ENCODE measurements at places on chromosomes 6 and 20. TPM values are rescaled to one million over a fixed set of nuclear protein-coding genes. Genes with fewer than 3 reads are reported as not detected.

Gene RGS17
- total RNA-seq = 2.9 TPM

GRCh38 chr6:136964398-136964797, 42.3 kb downstream of the SLC35D3 start:
- DNase-seq = no peak
- H3K27ac ChIP-seq = no peak overlapping the region
- no peak overlapping the region for H3K4me3 ChIP-seq
- H3K36me3 ChIP-seq = no peaks in the 10 kb centered on the region
- peaks cover 2% of the 10 kb centered on the region for H3K4me1 ChIP-seq
- peaks cover 6% of the 10 kb centered on the region for H3K27me3 ChIP-seq

GRCh38 chr6:81997090-81997926, 244.8 kb upstream of the TENT5A start:
- no peaks in the 10 kb centered on the region for H3K36me3 ChIP-seq
- peaks cover 52% of the 10 kb centered on the region for H3K4me1 ChIP-seq
- H3K4me3 ChIP-seq = peak overlapping the region; percentile 4
- no peaks in the 10 kb centered on the region for H3K27me3 ChIP-seq

DNA sequence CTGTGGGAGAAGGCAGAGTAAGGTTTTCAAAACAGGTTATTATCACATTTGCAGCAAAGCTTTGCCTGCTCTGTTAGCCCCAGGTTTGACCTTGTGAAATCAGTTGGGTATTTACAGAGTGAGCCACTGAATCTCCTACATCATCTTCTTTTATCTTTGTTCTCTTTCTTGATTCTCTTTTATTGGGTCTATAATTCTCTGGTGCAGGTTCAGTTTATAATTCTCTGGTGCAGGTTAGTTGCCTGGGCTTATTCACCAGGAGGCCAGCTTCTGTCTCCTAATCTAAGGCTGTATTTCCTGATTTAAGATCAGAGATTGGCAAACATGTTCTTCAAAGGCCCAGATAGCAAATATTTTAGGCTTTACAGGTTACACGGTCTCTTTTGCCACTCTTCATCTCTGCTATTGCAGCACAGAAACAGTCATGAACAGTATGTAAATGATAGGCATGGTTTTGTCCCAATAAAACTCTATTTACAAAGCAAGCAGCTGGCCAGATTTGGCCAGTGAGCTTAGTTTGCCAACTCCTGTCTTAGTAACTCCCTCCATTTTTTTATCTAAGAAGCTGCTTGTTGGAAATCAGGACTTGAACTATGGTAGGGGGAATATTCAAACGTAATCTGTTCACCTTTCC, 205.0 kb upstream of the RIMS1 start:
- H3K27me3 ChIP-seq = peaks cover 20% of the 10 kb centered on the region
- no peaks in the 10 kb centered on the region for H3K36me3 ChIP-seq
- H3K27ac ChIP-seq = no peak overlapping the region

GRCh38 chr6:27753668-27754407, 158.4 kb downstream of the OR2B2 start:
- H3K4me1 ChIP-seq = peaks cover 5% of the 10 kb centered on the region
- peak overlapping the region; percentile 63 for H3K27ac ChIP-seq
- H3K27me3 ChIP-seq = peaks cover 39% of the 10 kb centered on the region
- H3K4me3 ChIP-seq = peak overlapping the region; percentile 92
- H3K36me3 ChIP-seq = no peaks in the 10 kb centered on the region
- DNase-seq = no peak

DNA sequence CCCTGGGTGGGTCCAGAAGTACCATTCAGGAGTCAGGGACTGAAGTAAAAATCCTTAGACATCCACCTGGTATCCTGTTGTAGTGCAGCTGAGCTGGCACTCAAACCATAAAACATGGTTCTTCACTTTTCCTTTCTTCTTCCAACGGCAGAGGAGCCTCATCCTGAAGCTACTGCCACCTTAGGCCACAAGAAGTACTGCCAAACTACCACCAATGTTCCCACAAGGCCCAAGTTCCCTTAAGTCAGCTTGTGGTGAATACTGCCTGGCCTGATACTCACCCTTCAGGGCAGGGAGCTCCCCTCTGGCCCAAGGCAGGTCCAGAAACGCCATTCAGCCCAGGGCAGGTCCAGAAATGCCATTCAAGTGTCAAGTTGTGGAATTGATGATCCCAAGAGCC, 1053.4 kb upstream of the CITED2 start:
- DNase-seq = no peak
- peaks cover 18% of the 10 kb centered on the region for H3K4me1 ChIP-seq
- H3K36me3 ChIP-seq = peaks cover 8% of the 10 kb centered on the region
- H3K4me3 ChIP-seq = no peak overlapping the region
- no peak overlapping the region for H3K27ac ChIP-seq

DNA sequence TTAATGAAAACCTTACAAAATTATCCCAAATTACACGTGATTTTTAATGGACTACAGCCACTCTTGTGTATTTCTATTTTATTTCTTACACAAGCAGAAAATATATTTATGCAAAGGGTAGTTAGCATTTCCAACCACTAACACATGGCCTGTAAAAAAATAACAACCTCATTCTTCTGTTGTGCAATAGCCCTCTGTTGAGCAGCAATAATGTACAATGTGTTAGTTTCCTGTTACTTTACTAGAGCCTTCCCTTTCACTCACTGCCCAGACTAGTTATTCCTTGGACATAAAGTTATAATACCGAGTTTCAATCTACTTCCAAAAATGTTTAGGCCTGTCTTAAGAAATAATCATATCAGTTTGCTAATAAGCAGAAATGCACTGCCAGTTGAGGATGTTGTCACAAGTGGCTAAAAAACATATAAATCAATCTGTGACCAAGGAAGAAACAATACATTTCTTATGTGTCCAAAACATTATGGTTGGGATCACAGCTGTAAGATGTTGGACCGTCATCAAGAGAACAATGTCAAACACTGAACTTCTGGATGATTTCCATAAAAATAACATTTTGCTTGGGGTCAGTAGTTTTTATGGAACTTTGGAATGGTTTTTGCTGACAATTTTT, 73.6 kb upstream of the RNF146 start:
- no peak overlapping the region for H3K4me3 ChIP-seq
- H3K27ac ChIP-seq = no peak overlapping the region
- no peaks in the 10 kb centered on the region for H3K36me3 ChIP-seq
- DNase-seq = no peak

DNA sequence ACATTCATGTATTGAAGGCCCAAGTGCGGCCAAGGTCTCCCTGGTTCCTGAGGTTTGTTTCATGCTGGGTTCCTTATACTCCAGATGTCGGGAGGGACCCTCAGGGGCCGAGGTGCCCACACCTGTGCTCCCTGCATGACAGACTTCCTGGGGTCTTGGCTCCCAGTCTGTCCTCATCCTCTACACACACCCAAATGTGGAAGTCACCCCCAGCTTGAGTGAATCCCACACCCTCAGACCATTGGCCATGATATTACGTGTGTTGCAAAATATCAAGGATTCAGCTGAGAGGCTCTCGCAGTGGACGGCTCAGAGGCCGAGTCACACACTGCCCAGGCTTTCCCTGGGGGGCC, 82.2 kb upstream of the DUSP22 start:
- H3K4me1 ChIP-seq = no peaks in the 10 kb centered on the region
- H3K36me3 ChIP-seq = no peaks in the 10 kb centered on the region
- no peak overlapping the region for H3K4me3 ChIP-seq
- H3K27ac ChIP-seq = no peak overlapping the region

Gene NRSN1
- total RNA-seq = not detected

Gene GPX5
- total RNA-seq = not detected

DNA sequence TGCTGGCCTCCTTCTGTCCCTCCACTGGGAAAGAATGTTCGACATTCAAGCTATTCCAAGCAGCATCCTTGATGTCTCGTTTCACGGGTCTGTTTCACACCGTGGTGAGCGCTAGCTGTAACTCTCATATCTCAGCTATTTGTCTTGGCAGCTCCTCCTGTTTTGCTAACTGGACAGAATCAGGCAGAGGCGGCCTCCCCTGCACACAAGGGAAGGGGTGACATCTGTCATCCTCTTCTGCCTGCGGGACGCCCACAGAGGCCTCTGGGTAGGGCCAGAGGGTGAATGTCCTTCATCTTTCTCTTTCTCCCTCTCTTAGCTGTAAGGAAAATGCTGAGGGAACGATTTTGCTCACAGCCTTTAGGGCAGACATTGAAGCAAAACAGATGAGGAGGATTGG, 232.8 kb upstream of the GMDS start:
- H3K4me1 ChIP-seq = peaks cover 48% of the 10 kb centered on the region
- DNase-seq = no peak
- peak overlapping the region; percentile 7 for H3K4me3 ChIP-seq
- peak overlapping the region; percentile 88 for H3K27ac ChIP-seq
- H3K36me3 ChIP-seq = no peaks in the 10 kb centered on the region

- H3K27ac ChIP-seq = no peak overlapping the region
- H3K4me3 ChIP-seq = no peak overlapping the region
- H3K27me3 ChIP-seq = peaks cover 3% of the 10 kb centered on the region
- H3K36me3 ChIP-seq = no peaks in the 10 kb centered on the region
- H3K4me1 ChIP-seq = no peaks in the 10 kb centered on the region
These were observed 15.9 kb upstream of the ADGB start for GRCh38 chr6:146582857-146583256.

Gene SYNDIG1
- 0.94 TPM for total RNA-seq

DNA sequence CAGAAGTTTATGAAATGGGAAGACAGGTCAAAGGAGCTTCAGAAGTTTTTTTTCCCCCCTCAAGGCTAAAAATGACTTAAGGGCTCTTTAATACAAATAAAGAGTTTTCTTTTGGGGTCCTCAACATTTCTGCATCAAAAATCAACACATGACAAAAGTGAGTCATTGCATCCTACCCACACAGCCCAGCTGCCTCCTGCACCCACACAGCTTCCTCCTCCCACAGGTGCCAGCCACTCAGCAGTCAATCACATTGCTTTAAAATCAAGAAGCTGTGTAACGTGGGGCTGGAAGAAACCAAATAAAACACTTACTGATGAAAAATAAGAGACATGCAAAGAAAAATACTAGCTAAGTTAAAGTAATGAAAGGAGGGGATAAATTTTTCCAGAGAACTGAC, 68.5 kb downstream of the MAP3K5 start:
- no peaks in the 10 kb centered on the region for H3K27me3 ChIP-seq
- no peaks in the 10 kb centered on the region for H3K36me3 ChIP-seq
- peaks cover 2% of the 10 kb centered on the region for H3K4me1 ChIP-seq
- H3K27ac ChIP-seq = no peak overlapping the region
- no peak for DNase-seq

DNA sequence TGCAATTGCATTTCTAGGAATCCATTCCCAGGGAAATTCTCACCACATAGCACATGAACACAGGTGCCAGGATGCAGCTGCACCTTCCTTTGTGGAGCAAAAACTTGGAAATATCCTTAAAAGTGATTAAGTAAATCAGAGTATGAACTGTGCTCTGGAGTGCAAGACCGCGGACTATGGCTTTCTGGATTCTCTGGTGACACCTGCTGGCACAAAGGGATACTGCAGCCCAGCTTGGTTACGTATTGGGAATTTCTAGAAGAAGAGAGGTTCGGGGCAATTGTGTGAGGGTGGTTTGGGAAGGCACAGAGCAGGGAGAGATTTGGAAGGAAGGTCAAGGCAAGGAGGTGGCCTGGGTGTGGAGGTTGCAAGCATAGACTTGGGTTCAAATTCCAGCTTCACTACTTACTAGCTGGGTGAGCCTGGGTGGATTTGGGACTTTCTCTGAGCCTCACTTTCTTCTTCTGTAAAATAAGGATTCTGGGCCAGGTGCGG, 15.9 kb upstream of the PEDS1 start:
- no peak overlapping the region for H3K4me3 ChIP-seq
- H3K27ac ChIP-seq = peak overlapping the region; percentile 35
- H3K36me3 ChIP-seq = no peaks in the 10 kb centered on the region
- H3K4me1 ChIP-seq = peaks cover 49% of the 10 kb centered on the region
- peak; percentile 91 for DNase-seq

DNA sequence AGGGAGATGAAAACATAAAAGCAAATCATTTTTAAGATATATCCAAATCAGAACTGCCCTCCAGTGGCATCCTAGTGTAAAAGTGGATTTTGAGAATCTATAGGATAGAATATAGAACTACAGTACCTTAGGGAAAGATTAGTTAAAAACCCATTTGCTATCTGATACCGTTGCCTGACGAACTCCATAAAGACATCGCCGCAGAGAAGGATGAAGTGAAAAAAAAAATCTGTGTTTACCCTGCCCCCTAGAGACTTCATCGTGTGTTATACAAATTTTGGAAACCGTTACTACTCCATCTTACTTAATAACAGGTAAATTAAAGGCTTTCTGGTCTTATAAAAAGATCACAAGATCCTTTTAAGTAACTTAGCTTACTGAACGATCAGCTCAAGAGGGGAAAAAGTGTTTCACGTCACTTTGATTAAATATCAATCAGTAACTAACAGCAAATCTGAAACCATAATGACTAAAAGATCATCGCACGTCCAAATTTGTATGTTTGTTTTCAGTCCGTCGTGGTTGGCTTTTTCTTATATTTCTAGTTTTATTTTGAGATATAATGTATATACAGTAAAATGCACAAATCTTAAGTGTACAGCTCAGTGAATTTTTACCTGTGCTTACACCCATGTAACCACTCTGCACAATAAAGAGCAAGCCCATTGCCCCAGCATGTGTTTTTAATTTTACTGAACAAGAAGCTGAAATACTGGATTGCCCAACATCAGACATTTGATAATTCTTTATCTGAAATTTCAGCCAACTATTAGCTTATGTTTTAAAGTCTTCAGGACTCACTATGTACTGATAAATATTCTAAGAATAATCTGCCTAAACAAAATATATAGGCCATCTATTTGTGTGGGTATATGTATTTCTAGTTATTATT, 881 bp upstream of the MCM3 start:
- H3K4me1 ChIP-seq = peaks cover 20% of the 10 kb centered on the region
- no peaks in the 10 kb centered on the region for H3K27me3 ChIP-seq
- no peak for DNase-seq
- no peak overlapping the region for H3K27ac ChIP-seq

DNA sequence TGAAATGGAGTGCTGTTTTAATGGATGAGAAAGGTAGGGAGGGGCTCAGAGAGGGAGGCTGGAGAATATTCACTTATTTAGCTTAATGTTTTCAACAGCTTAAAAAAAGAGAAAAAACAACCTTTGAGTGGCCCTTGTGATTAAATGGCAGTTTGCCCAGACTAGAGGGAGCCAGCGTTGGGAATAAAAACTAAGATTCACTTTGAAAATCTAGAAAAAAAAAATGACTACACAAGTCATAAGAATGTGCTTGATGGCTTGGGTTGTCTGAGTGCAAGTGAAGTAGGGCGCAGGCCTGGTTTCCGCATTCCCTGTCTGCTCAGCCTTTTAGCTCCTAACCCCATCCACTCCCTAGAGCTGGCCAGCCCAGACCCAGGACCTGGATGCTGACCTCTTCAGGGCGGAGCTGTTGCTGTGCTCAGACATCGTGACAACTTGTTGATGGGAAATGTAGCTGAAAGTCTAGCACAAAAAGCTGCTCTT, 28.9 kb downstream of the UTRN start:
- peaks cover 62% of the 10 kb centered on the region for H3K4me1 ChIP-seq
- no peak overlapping the region for H3K4me3 ChIP-seq
- DNase-seq = no peak
- H3K36me3 ChIP-seq = peaks cover 11% of the 10 kb centered on the region
- no peaks in the 10 kb centered on the region for H3K27me3 ChIP-seq
- H3K27ac ChIP-seq = peak overlapping the region; percentile 83

Gene ELOVL4
- 4.8 TPM for total RNA-seq

Gene ISM1
- total RNA-seq = 0.21 TPM
